ENCODE measurements at places on chromosomes 5 and 9.

DNA sequence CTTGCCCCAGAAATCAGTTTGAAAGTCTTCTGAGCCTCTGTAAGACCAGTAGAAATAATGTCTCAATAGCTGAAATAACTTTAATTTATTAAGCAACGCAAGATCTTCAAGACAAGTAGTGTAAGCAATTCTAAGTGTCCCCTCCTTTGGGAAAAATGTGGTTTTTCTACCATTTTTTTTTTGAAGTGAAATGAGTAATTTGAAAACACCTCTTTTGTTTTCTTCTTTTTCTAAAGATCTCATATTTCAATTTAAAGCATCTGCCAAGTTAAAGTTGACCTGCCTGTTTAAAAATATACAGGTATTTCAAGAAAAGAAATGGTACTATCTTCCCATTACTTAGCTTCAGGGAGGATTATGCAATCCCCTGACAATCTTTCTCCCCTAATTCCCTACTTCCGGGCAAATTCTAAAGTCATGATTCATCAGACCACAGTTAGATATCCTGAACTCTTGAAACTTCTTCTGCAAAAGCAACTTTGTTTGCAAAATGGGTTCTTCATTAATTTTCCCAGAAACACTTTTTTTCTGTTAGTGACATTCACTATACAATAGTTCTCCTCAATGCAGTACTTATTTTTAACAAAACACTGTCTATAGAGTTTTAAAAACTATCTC lies 7.8 kb upstream of the ANXA1 start:
- peak; percentile 65 for DNase-seq

- no peak for DNase-seq
Observed at GRCh38 chr5:38832810-38833209, 13.0 kb upstream of the OSMR start.

GRCh38 chr5:6775571-6775970 lies 62.3 kb downstream of the TENT4A start:
- peak; percentile 66 for DNase-seq

- DNase-seq, result no peak
Observed at GRCh38 chr5:156386976-156387375, 60.0 kb downstream of the SGCD start.

- no peak for DNase-seq
Observed at GRCh38 chr9:97860451-97861147, 7.6 kb downstream of the FOXE1 start.

DNA sequence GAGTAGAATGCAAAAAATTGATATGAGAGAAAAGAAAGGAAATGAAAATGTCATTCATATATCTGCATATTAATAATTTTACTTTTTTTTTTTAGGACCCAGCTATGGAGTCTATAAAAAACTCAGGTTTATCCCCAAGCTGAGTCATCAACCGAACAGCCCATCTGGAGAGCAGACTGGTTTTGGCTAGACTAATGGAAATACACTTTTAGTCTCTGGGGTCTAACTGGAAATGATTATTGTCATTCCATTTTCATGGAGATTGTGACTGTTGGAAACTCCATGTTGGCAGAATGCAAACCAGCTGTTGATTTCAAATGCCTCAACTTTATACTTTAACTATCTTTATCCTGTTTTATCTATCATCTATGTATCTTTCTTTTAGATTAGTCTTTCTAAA lies 28.7 kb downstream of the ANXA1 start:
- no peak for DNase-seq

- DNase-seq, result no peak
Observed at GRCh38 chr5:14475045-14475444, 106.5 kb upstream of the OTULINL start.

DNA sequence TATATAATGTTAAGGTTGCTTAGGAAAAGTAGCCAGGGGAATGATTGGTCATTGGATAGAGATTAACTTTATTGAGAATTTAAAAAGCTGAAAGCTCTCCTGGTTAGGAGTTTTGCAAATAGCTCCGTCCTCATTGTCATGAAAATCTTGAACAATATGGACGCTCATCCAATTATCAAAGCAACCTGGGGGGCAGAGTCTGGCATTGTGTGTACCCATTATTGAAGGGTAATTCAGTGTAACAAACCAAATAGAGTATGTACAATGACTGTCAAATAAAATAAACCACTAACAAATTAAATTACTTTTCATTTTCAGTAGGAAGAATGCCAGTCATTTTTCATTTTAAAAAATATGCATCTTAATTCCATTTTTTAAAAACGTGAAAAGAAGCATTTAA lies 144.0 kb upstream of the GPR151 start:
- DNase-seq, result no peak

GRCh38 chr5:54792611-54793404 lies 192.6 kb downstream of the ESM1 start:
- no peak for DNase-seq

DNA sequence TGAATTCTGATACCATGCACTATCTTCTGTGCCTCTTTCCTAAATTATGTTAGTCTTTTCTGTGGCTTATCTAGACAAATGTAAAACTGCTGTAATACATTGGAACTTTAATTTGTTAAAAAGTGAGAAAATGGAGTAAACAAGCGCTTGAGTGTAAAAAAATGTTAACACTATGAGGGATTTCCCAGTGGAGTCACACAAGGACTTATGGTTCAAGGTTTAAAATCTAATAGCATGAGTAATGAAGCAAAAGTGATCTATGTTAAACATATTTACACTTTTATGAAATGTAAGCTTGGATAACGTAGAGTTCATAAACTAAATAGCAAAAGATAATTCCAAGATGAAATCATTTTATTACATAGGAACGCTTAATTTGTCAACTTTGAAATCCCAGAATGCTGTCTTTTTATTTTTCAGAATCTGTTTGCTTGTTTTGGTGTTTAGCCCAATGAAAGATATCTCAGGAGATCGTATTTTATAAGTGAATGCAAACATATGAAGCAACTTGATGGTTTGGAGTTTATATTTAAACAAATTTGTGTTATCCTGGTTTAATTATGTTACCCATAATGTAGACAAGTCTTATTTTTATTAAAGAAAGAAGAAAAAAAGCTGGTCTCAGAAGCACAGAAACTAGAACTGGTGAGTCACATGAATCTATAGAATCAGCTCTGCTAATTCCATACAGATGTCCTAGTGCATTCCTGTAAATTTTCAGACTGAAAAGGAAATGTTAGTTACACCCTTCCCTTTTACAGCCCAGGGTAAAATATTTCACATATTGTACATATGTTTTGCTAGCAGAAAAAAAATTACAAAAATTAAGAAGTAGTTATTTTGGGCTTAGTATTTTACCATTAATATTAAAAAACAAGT lies 34.2 kb upstream of the FBN2 start:
- no peak for DNase-seq

DNA sequence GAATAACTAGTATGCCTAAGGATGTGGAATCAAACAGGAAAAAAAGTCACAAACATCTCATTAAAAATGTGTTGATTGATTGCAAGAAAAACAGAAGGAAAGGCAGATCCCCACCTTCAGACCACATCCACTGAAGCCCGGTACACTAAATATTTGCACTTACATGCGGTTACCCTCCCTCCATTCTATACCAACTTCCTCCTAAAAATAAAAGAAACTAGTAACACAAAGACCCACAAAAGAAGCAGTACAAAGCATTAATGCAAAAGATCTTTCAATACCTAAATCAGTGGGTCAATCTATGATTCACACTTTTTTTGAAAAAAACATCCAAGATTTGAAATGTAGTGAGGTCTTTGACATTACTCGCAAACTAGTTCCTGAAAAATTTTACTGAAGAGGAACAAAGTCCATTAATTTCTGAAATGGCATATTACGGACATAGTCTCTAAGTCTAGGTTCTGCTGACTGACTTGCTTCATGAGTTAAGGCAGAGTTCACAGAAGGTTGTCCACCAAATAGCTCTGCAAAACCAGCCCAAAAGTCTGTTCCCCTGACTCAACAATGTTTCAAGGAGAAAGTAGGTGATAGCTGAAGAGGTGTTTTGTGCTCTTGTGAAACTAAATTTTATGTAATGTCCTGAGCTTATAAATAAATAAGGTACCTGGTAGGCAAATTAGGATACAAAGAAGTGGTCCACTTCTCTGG lies 100.7 kb downstream of the PAM start:
- DNase-seq, result peak; percentile 15

GRCh38 chr9:120890320-120891244 lies 13.6 kb upstream of the PHF19 start:
- peak; percentile 68 for DNase-seq

- DNase-seq, result no peak
Observed at GRCh38 chr5:15798006-15798405, 298.0 kb downstream of the FBXL7 start.

DNA sequence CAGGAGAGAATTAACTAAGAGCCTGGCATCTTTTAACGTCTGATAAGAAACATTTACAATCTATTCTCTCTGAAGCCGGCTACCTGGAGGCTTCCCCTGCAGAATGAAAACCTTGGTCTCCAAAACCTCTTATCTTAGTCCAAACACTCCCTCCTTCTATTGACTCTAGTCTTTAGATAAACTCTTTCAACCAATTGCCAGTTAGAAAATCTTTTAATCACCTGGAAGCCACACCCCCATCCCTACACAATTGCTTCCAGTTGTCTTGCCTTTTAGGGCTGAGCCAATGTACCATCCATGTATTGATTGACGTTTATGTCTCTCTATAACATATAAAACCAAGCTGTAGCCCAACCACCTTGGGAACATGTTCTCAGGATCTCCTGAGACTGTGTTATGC lies 1343.1 kb upstream of the C9orf72 start:
- no peak for DNase-seq

DNA sequence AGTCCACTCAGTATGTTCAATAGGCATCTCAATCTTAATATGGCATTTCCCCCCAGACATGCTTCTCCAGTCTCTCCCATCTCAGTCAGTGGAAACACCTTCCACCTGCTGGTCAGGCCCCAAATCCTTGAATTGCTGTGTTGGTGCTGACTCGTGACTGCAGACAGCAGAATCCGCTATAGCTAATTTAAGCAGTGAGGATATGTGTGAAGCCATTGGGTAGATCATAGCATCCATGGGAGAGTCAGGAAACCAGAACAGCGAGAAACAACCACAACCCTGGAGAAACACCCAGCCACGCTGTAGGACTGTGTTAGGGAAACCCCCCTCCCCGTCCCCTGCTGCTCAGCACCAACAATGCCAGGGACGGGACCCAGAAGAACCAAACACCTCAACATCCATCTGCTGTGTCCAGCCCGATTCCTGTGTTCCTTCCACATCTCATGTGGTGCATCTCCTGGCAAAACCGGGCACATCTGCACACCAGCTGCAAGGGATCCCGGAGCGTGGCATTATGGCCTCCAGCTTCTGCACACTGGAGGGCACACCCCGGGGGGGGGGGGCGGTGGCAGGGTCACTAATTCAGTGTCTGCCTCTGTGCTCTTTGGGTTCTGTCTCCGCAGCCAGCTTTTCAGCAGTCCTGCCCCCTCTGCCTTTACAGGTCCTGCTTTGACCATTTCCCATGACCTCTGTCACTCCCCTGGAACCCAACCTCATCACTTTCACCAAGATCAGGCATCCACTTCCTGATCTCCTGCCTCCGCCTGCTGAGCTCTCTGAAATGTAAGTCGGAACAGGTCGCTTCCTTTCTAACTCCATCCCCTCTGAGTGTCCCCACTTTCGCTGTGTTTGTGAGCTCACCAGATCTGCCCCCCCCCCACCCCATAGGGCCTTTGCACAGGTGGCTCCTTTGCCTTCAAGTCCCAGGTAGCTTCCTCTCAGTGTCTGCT lies 2.4 kb upstream of the PLEKHG4B start:
- no peak for DNase-seq

DNA sequence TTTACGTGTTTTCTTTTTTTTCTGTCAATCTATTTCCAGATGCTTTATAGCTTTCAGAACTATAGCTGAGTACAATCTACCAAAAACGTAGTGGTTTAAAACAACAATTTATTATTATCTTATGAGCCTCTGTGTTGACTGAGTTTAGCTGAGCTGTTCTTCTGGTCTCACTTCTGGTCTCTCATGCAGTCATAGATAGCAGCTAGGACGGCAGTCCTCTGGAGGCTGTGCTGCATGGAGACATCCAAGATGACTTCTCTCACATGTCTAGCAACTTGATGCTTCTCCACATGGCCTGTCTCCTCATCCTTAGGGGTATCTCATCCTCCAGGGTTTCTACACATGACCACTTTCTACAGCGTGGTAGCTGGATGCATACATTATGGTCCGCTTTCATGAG lies 22.0 kb upstream of the RAD23B start:
- DNase-seq, result no peak

DNA sequence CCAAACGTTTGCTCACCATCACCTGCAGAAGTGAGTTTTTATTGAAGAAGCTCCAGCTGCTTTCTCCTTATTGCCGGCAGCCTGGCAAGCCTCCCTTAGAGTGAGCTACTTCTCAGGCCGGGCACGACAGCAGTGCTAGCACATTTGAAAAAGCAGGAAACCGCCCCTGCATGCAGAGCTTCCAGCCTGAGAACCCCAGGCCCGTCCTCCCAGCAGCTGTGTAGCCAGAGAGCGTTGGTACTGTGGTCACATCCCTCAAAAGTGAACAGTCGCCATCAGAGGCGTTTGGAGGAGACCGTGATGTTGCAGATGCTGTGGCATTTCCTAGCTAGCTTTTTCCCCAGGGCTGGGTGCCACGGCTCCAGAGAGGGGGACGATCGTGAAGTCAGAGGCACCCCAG lies 23.5 kb downstream of the SLC25A25 start:
- no peak for DNase-seq

GRCh38 chr9:124741662-124742061 lies 29.4 kb downstream of the NR6A1 start:
- peak; percentile 47 for DNase-seq

DNA sequence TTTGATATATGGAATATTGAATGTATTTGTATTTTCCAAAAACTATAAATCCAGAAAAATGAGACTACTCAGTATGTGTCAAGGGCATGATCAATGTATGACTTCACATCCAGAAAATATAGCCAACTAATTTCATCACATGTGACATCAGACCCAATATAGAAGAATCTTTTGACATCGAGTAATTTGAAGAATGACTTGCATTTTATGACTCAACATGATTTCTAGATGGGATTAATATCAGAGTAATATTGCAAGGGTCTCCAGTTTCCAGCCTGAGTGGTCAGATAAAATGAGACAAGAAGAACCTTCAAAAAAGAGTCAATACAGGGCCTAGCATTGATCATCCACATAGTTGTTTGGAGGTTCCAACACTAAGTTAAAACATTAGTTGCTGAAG lies 467.5 kb upstream of the PAPPA start:
- DNase-seq, result no peak

- peak; percentile 65 for DNase-seq
Observed at GRCh38 chr9:33186457-33187168, 19.5 kb upstream of the B4GALT1 start.

- no peak for DNase-seq
Observed at GRCh38 chr9:96486386-96487028, 36.5 kb downstream of the HABP4 start.

DNA sequence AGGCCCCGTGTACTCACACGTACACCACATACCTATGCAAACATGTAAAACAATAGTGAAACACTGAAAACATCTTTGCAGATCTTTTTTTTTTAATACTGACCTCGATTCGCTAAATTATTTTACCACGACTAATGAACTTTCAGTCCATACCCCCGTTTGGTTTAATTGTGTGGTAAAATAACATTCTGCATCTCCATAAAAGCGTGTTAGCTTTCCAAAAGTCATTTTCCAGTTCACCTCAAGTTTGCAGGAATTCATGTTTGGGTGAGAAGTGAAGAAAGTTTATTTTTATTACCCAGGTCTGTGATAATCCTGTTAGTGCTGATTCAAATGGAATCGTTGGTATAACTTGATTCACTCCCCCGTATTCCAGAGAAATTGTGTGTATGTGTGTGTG lies 652 bp downstream of the ARSK start:
- DNase-seq, result no peak

- DNase-seq, result no peak
Observed at GRCh38 chr5:154369682-154370081, 76.1 kb upstream of the SAP30L start.

- no peak for DNase-seq
Observed at GRCh38 chr5:171689853-171690417, 95.7 kb upstream of the SMIM23 start.

Measured in suppressor macrophage treated with lipopolysaccharide for 1 hour (primary cell).